ENCODE measurements at places on chromosomes 2 and 18.

DNA sequence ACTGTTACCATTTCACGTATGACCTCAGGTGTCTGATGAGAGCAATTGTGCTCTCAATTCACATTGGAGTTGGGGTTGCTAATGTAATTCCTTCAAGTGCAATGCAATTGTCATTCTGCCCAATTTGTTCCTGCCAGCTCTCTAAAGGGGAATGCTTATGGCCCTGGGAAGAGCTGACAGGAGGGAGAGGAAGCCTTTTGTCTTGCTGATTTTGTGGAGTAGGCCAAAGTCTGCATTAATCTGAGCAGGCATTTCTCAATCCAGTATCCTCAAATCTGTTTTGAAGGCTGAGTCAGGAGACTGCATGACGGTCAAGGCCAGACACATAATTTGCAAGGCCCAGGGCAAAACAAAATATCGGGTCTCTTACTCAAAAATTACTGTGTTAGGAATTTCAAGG is 326.4 kb upstream of the SPHKAP start:
- DNase-seq, result no peak

DNA sequence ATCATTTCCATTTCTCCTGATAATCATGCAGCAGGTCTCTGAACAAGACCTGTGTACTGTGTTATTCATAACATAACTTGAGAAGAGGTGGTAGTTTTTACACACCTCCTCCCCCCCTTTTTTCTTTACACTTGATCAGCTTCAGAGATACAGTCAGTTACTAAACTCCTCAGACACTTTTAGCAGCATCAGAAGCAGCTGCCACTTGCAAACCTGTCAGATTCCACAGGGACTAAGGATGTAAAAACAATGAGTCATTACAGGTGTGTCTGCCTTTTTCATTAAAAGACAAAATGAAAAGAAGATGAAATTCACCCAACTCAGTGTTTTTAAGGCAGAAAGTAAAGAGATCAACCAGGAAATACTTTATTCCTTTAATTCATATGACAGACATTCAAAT is 254.0 kb downstream of the NRXN1 start:
- DNase-seq, result no peak

DNA sequence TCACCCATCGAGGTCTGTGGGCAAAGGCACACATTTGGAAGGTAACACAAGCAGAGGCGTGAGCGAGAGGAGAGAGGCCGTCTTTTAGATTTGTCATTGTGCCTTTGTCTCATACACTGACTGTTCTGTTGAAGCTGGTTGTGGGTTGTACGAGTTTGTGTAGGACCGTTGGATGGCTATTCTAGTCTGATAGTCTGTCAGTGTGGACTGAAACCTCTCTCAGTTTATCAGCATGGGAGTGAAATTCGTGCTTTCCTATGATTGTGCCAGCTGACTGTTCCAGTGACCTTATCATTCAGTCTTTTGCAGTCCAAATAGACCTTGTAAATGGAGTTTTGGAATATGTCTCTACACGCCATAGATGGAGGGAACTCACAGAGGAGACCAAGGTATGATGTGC is 143.5 kb downstream of the LDLRAD4 start:
- DNase-seq, result no peak

- no peak for DNase-seq
These were observed 85.7 kb downstream of the PXDN start for GRCh38 chr2:1658394-1659151.

DNA sequence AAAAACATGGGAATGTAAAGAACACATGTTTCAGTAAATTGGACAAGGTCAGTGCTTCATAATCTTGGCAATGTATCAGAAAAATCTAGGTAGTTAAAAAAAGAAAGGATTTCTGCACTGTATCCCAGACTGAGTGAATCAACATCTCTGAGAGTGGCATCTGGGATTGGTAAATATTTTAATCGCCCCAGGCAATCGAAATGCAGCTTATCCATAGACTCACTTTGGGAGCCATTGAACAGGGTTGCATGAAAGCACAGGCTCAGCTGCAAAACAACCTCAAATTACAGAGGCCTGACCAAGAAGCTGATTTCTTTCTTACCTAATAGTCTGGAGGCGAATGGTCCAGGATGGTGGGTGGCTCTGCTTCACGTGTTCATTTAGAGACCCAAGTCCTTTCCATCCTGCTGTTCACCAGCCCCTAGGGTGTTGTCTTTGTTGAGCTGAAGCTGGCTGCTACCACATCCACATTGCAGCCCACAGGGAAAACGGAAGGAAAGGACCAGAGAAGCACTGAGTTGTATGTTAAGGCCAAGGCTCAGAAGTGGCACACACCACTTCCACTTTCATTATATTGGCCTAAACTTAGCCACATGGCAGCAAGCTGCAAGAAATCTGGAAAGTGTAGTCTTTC is 59.0 kb downstream of the MOGAT1 start:
- DNase-seq, result no peak

DNA sequence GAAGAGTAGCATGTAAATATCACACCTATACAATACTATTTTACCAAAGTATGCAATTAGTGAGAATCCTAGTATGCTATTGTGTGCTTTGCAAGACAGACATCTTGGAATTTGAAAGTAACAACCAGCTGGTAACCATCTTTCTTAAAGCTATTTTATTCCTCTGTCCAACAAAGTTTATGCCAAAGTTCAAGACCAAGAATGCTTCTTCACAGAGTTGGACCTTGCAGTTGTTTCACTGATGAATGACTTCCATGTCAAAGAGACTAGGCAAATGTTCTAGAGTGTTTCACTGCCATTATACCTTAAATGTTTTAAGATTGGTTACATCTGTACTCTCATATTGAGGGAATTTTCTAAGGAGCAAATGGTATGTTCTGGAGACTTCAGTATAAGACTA is 215.2 kb upstream of the CRIM1 start:
- no peak for DNase-seq

DNA sequence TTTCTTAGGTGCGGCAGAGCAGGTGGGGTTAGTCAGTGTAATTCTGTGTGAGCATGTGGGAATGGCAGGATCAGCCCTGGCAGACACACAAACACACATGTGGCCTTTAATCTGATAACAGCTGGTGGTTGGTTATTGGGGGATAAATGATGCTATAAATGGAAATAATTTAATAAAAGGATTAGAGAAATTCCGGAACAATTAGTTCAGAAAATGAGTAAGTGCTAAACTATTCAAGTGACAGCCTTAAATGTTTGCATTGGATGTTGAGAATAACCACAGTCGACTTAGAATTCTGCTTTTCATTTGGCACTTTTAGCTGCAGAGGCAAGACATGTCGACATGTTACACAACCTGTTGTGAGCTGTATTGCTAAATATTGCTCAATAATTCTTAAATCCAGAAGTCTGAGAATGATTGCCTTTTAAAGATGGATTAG is 7.2 kb downstream of the SMYD1 start:
- DNase-seq, result no peak

GRCh38 chr2:135890835-135891234 is 14.6 kb upstream of the MCM6 start:
- no peak for DNase-seq

DNA sequence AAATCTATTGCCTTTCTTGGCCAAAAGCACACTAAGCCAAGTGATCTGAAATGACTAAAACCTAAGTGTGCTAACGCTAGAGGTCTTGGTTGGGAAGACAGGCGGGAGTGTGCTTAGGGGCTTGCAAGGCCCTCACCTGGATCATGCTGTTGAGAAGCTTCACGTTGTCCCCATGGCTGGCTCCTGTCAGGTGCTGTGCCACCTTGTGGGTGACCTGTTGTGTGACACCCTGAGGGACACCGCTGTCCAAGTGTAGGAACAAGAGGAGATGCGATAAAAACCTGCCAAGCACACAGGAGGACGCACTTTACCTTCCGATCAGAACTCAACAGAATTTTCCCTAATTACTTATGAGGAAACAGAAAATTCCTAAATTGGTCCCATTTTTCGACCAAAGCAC is 50.8 kb downstream of the EPG5 start:
- no peak for DNase-seq

GRCh38 chr2:195810340-195811098 is 153.5 kb downstream of the SLC39A10 start:
- no peak for DNase-seq

DNA sequence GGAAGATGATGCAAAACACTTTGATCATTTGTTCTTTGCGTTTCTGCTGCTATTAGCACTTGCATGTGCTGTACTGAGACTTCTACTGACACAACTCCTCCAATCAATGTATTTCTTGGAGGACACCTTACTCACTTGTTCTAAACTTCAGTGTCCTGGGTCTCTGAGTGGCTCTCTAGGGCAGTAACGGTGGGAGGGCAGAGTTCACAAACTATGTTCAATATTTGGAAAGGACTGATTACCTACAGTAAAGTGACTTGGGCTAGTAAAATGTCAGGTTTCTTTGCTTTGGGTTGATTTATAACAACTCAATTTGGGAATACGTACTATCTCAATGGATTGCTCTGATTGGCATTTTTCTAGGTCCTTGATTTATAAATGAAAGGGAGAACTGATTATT is 49.3 kb upstream of the PAX8 start:
- DNase-seq, result no peak

DNA sequence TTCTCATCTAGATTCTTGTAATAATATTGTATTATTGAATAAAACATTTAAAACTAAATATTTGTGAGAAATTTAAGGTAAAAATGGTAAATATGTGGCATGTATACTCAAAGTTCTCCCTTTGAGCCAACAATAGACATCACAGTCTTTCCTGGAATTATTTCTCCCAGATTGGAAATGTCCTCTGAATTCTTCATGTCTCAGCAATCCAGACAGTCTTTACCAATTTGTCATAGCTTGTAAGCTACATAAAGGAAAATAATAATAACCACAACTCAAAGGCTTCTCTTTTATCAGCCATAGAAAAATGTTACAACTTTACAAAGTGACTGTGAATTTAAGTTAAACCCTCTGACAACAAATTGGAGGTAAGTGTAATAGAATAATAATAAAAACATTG is 784.9 kb downstream of the EPHA4 start:
- DNase-seq, result no peak

GRCh38 chr2:74576211-74576862 is 21.8 kb downstream of the DOK1 start:
- no peak for DNase-seq

DNA sequence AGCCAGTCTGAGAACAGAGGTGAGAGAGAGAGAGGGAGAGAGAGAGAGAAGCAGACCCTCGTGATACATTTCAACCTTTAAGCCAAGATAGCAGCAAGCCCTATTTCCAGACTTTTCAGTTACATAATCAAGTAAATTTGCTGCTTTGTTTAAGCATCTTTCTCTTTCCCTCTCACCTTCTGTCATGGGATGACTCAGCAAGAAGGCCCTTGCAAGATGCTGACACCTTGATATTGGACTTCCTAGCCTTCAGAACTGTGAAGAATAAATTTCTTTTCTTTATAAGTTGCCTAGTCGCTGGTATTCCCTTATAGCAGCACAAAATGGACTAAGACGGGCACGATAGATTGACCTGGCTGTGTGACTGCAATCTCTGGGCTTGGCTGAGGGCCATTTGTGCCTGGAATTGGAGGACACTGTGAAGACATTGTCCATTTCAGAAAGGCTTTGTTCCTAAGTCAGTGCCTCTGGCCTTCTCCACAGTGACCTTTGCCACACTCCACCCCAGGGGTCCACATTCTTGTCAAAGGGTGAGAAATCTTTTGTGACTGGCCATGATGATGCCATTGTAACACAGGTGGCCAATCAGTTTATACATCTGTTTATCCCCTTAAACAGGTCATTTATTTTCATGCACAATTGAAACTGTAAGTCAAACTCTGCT is 51.3 kb upstream of the ITSN2 start:
- DNase-seq, result no peak

DNA sequence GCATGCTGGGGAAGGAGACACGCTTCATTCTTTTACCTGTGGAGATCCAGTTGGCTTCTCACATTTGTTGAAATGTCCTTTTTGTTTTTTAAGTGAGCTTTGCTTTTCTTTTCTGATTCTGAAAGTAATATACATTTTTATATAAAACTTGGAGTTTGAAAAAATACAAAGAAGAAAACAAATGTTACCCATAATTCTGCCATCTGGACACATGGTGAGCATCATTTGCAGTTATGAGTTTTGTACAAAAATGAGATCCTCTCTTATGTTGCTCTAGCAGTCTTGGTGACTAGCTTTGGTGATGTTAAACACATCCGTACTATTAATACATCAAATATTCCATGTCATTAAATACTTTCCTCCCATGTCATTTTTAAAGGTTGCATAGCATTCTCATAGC is 101.1 kb upstream of the OTOS start:
- no peak for DNase-seq

DNA sequence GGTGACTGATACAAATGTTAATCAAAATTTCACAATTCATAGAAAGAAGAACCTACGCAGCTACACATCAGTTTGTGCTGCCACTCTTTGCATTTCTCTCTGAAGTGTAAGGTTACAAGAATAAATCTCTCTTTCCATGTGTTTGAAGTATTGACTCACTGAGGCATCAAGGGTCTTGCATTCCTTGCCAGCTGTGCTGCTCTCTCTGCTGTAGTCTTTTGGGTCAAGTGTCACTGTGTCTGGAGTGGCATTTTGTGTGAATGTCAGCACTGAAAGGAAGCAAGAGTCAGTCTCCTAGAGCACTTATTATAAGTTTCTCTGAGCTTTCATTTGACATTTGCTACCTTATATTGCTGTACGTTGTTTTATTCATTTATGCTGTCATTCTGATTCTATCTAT is 1696.1 kb upstream of the LRRTM1 start:
- no peak for DNase-seq

DNA sequence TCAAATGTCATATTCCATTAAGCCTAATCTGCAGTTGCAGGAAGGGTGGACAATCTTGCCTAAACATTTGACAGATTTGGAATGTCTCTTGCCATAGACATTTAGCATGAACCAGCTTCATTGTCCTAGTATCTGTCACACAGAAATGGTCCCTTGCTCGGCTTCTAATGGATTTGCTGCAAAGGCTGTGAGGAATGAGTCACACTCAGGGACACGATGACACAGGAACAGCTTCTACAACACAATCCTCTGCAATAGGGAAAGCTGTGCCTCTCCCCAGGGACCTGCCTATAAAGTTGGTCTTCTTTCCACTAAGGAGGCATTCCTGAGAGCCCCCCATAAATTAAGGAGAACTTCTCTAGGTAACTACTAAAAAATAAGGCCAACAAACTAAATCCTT is 155.1 kb upstream of the L3MBTL4 start:
- DNase-seq, result no peak

DNA sequence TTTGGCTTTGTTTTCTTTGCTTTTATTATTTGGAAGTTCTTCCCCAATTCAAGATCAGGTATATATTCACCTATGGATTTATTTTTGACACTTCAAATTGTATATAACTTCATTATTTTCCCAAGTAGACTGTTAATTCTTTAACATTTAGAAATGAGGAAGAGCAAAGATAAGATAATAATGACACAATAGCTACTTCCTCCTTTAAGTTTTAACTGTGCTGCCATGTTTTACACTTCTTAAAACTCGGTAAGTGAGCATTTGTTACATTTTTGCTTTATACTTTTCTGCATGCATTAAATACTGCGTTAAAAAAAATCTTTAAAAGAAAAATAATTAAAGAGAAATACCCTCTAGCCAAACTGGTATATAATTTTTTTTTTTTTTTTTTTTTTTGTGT is 32.5 kb downstream of the SLC66A3 start:
- DNase-seq, result no peak

GRCh38 chr2:10883801-10884478 is 27.8 kb upstream of the KCNF1 start:
- no peak for DNase-seq
